ENCODE measurements at places on chromosomes 4 and X.
A peak's percentile ranks its signal among the peaks of the same experiment; 100 is the strongest.

- peak; percentile 45 for DNase-seq
Observed at GRCh38 chr4:3196670-3197359, 52.1 kb upstream of the MSANTD1 start.

DNA sequence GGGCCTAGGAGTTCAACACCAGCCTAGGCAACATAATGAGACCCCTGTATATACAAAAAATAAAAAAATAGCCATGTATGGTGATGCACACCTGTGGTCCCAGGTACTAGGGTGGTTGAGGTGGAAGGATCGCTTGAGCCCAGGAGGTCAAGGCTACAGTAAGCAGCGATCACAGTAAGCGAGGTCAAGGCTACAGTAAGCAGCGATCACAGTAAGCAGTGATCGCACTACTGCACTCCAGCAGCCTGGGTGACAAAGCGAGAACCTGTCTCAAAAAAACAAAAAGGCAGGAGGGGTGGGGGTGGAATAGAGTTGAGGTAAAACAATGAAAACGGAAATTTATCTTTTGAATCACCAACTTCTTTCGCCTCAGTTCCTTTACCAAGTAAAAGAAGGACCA, 29.4 kb downstream of the TBCK start:
- DNase-seq = no peak

DNA sequence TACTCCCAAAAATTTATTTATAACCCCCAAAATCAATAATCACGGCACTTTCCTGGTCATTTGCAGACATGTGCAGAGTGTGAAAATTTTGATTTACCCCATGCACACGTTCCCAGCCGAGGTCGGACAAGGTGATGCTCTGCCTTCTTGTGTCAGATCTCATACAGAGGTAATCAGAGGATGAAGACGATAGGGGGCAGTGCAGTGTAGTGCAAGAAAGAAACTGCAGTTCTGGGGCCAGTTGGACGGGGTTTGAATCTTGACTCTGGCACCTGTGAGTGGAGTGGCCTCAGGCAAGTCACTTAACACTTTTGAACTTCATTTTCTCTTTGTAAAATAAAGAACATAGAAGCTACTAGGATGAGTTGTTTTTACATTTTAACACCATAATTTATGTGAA, 88.4 kb downstream of the FRMPD3 start:
- DNase-seq = no peak

- DNase-seq = no peak
Observed at GRCh38 chr4:83516042-83516772, 19.7 kb upstream of the GPAT3 start.

DNA sequence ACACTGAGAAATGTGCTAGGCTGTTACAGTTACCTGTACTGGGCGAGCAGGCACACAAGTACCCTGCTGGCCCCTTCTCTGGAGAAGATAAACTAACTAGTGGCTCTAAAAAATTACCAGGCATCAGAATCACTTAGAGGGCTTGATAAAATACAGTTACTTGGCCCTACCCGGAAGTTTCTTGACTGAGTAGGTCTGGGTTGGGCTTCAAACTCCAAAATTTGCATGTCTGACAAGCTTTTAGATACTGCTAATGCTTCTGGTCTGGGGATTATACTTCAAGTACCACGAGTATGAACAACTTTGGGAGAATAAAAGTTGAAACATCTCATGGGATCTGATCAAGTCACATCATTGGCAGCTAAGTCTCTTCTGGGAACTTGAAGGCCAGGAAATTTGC, 30.8 kb downstream of the CEP135 start:
- DNase-seq = no peak

GRCh38 chr4:3302786-3303564, 10.2 kb downstream of the RGS12 start:
- DNase-seq = peak; percentile 66

DNA sequence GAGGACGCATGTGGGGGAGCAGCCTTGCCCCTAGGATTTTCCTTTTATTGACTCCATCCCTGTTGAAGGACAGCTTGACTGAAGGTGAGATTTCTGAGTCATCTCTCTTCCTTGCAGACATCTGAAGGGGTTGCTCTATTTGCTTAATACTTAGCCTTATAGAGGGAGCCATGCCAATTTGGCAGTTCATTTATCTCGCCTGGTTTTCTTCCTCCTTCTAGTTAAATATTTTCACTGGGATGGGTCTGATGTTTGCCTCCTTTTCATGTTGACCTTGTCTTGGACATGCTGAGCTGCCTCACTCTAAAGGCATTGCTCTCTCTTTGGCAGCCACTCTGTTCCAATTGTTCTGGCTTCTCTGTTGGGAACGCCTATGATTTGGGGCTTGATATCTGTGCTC, 151.0 kb upstream of the PSAPL1 start:
- no peak for DNase-seq

- peak; percentile 81 for DNase-seq
Observed at GRCh38 chrX:77785486-77786364, at the start of gene ATRX. Gene ATRX, minus strand, starts transcription at chrX:77786216. Its CDS starts 215 bp downstream, at chrX:77786001.

- DNase-seq = no peak
Observed at GRCh38 chr4:12416755-12417154, 988.1 kb upstream of the HS3ST1 start.

Data from coronary artery (tissue), 2 donors.